ENCODE measurements at places on chromosomes 6 and 20.

DNA sequence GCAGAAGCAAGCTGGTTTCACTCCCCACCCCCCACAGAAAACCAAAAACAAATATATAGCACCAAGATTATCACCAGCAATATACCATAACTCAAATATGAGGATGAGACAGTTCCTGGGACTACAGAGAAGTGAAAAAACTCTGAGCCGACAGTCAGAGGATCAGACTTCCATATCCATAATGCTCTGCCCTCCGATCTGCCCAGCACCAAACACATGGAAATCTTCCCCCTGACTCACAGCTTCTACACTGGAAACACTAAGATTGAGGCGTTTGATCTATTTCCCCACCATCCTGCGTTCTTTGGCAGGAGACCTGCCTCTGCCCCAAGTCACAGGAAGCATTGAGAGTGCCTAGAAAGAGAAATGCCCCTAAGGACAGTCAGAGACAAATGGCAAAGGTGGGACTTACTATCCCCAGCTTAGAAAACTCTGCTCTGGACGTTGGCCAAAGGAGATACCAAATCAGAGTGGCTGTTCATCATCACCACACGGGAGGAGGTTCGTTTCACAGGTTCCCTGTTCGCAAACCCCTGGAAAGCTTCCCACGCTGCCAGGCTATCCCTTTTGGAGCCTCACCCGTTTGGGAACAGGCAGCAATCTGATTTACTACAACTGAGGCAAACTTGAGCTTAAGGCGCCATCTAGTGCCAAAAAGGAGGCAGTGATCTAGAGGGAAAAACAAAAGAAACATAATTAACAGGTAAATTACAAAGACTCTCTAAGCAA, 48.7 kb upstream of the SRSF6 start:
- DNase-seq, result peak; percentile 69

DNA sequence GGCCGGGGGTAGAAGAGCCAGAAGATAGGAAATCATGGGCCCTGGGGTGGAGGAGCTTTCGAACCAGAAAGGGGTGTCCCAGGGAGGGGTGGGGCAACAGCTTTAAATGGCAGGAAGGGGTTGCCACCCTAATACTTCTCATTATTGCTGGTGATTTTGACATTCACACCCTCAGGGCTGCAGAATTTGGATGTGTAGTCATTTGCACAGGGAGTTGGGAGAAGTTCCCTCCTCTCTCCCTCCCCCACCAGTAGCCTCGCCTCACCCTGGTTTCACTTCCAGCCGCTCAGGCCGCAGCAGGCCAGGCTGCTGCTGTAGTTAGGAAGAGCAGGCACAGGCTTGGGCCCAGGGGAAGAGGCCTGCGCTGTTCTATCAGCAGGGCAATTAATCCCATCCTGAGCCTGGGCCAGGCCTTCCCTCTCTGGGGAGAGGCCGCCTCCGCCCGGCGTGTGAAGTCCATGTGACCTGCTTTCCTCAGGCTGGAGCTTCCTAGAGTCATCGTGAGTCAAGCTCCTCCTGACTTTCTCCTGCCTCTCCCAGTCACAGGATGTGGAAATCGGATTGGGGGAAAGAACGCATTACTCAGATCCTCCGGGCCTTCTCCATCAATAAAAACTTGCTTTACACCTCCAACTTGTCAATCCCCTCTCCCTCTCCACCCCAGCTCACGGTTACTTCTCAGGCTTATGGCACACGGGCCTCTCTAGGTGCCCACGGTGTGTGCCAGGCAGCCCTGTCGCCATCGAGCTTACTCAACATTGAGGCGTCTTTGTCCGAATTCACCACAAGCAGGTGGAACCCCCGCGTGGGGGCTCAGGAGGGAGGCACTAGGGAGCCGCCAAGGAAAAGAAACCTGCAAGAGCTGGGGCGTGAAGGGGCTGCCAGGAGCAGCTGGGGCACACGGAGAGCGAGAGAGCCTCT, 7.8 kb downstream of the ADTRP start:
- DNase-seq, result no peak

GRCh38 chr6:32969685-32970412, 1.5 kb downstream of the BRD2 start:
- DNase-seq, result peak; percentile 77

DNA sequence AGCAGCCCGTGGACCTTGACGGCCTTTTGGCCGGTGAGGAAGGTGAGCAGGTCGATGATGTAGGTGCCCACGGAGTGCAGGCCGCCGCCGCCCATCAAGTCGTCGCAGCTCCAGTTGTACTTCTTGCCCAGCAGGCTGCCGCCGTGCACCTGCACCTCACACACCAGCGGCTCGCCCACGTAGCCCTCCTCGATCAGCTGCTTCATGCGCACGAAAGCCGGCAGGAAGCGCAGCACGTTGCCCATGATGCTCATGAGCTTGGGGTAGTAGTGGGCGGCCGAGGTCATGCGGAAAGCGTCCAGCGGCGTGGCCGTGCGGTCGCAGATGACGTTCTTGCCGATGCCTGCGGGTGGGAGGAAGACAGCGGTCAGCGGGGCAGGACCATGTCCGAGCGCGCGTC, 37.0 kb upstream of the TBC1D7 start:
- DNase-seq, result no peak

DNA sequence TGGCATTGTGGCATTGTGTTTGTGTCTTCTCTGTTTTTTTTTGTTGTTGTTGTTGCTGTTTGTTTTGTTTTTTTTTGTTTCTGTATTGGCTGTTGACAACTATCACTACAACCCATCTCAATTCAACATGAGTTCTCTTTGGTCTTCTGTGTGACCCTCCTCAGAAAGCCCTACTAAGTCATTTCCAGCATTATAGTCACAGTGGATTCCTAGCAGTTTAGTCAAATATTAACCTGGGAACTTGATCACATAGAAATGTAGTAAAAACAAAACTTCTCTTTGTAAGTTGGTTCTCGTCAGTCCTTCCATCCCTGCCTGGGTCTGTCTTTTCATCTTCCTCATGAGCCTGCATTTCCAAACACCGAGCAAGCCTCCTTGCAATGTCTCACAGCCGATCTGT, 16.8 kb downstream of the SLC17A2 start:
- DNase-seq, result no peak

DNA sequence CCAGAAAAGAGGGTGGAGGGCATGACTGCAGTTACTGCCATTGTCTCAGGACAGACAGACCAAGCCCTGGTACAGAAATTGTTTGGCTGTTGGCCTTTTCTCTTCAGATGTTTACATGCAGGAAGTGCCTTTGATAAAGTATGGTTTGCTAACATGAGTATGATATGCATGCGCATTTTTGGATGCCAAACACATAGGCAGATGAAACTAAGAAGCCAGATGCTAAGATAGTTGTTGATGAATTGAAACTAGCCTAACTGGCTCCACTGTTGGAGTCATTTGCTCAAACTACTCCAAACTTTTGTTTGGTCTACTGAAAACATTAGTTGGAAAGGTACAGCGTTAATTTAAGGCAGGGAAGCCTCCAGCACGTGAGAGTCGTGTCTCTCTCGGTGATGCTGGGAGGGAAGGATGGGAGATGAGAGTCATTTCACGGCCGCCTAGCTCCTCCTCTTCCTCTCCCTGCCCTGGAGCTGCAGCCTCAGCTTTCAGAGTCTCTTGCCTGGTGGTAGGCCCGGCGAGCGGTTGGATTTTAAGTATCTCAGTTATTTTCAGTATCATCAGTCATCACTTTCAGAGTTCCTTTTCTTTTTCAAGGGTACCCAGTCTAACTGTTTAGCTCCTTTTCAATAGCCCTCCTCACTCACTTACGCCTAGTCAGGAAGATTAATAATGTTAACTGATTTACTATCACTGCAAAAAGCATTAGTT, 29.7 kb downstream of the RREB1 start:
- DNase-seq, result no peak

- DNase-seq, result no peak
Measured at GRCh38 chr6:43671801-43672690, 15.5 kb downstream of the MRPS18A start.

DNA sequence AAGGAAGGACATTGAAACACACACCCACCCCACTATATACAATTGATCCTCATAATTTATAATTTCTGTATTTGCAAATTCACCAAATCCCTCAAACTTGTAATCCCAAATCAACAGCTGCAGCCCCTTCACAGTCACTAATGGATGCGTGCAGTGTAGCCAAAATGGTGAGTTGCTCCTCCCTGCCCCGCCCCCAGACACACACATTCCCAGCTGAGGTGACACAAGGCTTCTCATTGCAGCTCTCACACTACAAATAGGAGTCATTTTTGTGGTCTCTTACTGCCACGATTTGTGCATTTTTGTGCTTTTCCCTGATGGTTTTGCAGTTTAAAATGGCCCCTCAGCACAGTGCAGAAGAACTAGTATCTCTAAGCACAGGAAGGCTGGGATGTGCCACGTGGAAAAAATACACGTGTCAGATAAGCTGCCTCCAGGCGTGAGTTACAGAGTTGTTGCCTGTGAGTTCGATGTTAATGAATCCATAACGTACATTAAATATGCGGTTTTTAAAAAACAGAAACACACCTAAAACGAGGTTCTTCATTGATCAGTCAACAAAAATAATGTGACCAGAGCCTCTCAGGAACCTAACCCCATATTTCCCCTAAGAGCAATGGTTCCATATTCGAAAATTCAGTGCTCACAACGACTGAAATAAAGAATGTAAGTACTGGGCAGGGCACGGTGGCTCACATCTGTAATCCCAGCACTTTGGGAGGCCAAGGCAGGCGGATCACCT, 8.2 kb downstream of the ATP9A start:
- no peak for DNase-seq

DNA sequence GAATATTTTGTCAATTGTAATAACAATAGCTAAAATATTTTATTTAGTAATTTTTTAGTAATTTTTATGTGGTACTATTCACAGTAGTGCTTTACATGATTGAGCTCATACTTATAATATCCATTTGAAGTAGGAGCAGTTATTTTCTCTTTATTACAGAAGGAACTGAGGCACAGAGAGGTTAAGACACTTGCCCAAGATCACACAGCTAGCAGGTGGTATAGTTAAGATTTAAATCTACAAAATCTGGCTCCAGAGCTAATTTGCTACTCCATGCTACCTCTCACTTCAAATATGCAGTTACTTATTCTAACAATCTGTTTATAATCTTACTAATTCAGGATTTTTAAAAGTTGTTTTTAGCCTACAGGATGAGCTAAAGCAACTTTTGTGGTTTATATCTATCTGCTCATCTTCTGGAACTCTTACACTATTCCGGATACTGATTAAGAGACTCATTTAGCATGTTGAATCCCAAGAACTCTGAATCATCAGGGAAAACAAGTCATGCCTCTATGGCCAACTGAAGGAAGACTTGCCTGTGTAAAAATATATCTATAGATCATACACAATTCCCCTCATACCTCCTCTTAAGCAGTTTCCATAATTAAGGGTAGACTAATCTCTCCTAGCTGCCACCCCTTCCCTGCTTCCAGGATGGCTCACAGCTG, 324.2 kb downstream of the UBE3D start:
- no peak for DNase-seq

- peak; percentile 57 for DNase-seq
Measured at GRCh38 chr6:160931378-160932310, 59.9 kb upstream of the MAP3K4 start.

DNA sequence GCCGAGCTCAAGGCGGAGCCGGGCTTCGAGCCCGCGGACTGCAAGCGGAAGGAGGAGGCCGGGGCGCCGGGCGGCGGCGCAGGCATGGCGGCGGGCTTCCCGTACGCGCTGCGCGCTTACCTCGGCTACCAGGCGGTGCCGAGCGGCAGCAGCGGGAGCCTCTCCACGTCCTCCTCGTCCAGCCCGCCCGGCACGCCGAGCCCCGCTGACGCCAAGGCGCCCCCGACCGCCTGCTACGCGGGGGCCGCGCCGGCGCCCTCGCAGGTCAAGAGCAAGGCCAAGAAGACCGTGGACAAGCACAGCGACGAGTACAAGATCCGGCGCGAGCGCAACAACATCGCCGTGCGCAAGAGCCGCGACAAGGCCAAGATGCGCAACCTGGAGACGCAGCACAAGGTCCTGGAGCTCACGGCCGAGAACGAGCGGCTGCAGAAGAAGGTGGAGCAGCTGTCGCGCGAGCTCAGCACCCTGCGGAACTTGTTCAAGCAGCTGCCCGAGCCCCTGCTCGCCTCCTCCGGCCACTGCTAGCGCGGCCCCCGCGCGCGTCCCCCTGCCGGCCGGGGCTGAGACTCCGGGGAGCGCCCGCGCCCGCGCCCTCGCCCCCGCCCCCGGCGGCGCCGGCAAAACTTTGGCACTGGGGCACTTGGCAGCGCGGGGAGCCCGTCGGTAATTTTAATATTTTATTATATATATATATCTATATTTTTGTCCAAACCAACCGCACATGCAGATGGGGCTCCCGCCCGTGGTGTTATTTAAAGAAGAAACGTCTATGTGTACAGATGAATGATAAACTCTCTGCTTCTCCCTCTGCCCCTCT, 1.1 kb downstream of the CEBPB start:
- DNase-seq, result peak; percentile 64

DNA sequence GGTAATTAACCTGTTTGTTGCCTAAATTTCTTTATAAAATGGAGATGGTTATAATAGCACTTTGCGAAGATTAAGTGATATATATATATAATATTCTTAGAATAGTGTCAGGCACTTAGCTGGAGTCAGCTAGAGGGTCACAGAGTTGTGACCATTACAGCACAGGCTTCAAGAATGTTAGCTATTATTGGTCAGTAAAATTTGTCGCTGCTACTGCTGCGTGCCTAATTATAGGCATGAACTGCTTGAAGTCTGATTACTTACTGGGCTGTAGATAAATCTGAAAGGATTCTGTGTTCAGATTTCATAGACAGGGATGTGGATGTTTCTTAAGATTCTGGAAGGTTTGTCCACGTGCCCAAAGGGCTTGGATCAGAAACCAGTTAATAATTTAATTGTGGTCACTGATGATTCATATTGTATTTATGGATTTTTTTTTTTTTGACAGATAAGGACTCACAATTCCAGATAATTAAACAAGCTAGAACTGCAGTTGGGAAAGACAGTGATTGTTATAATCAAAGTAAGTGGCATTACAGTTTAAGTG, 4.7 kb downstream of the SNRNP48 start:
- DNase-seq, result no peak

DNA sequence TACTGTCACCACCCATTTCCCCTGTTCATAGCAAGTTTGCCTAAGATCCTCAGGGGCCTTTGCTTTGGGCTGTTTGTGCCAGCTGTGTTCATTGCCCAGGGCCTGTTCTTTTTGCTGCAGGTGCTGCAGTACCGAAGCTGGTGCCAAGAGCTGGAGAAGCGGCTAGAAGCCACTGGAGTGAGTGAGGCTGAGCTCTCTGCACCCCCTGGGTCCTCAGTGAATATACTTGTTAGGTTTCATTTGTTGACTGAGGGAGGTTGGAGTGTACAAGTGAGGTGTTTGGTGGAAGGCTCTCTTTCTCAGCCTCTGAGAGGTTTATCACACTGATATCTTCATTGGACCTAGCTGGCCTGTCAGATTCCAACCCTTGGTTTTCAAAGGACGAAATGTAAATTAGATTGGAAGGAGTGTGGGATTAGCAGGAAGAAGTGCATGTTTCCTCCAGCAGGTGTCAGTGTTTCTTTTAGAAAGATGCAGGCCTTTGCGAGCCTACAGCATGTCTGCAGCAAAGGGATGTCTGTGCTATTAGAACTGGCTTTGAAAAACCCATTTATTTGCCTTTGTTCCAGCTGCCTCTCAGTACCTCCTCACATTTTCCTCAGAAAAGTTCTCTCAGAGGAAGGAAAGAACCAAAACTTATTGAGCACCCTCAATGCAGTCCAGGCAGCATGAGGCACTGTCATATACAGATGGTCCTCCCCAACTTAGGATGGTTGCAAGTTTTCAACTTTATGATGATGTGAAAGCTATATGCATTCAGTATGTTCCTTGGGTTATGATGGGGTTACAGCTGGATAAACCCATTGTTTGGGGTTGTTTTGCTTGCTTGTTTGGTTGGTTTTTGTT, 8.3 kb downstream of the CEP250 start:
- peak; percentile 79 for DNase-seq

- no peak for DNase-seq
Measured at GRCh38 chr6:137676888-137677287, 182.7 kb upstream of the OLIG3 start.

- no peak for DNase-seq
Measured at GRCh38 chr20:1477896-1478490, 11.3 kb upstream of the NSFL1C start.

Data from NCI-H524 (cell line).